ENCODE measurements at places on chromosomes 3 and 15.

DNA sequence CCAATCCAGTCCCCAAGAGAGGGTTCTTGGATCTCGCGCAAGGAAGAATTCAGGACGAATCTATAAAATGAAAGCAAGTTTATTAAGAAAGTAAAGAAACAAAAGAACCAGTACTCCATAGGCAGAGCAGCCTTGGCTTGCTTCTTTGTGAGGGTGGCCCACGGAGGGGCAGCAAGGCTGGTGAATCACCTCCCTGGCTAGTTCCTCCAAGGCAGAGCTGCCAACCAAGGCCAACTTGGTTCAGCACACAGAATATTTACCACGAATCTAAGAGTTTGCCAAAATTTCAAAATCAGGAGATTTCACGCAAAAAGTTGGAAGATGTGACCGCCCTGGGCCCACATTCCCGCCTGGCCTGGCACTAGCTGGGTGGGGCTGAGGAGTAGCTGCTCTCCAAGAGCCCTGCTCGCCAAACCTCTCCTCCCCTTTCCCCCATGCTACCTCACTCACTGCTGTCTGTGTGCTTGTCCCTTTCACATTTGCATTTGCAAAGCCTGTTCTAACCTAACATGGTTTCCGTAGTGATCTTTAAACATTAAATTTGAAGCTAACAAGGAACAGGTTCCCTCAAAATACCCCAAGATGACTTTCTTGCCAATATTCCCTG is 26.2 kb upstream of the DCUN1D1 start:
- DNase-seq = no peak

DNA sequence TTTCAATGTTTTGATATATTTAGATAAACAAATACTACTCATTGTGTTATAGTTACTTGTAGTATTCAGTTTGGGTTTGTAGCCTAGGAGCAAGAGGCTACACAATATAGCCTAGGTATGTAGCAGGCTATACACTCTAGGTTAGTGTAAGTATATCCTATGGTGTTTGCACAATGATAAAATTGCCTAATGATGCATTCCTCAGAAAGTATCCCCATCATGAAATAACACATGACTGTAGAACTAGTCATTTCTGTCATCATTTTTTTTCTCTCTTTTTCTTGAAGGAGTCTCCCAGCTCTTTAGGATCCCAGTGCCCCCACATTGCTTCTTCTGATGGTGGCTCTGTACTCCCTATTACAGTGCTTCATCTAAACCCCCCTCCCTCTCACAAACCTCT is 157.7 kb upstream of the CADPS start:
- no peak for DNase-seq

DNA sequence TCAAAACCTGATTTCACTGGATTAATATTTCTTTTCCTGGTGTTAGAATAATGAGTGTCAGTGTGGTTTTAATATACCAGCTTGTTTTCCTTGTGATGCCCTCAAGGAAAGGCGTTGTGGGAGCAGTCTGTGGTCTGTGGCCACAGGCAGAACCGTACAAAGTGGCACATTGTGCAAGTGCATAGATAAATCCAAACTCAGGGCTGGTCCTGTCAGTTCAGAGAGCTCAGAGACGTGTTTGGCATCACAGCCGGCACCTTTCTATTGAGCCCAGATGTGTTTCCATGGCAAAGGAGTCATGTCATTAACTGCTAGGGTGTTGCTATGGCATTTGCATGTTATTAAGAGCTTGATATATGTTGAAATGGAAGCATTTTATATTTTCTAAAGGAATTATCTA is 289.9 kb upstream of the RASGRP1 start:
- DNase-seq = no peak

DNA sequence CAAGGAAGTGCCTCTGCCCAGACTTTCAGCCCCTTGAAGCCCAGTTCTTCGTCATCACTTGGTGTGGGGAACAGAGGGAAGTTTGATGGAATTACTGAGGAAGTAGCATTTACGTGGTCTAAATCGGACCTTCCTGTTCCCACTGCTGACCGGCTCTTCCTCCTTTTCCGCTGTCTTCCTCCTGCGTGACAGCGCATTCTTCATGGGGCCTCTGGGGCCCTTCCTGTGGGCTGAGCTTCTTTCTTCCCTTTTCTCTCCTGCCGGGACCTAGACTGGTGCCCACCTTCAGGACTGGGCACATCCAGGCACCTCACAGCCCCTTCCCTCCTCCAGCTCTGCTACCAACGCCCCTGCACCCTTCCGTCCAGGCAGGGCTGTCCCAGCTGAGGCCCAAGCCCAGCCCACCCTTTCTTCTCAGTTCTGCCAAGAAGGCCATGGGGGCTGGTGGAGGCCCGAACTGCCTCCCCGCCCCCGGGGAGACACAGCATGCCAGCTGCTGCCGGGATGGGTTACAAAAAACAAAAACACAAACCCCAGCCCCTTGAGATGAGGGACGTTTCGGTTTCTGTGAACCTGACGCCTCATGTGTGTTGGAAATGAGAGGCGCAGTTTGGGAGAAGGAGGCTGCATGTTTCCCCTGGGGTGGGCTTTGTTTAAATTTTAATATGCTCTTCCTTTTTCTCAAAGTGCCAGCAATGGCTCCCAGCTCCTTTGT is 19.1 kb downstream of the ZNF710 start:
- no peak for DNase-seq

- DNase-seq = no peak
Measured at GRCh38 chr3:195773956-195774537, 37.7 kb downstream of the MUC4 start.

DNA sequence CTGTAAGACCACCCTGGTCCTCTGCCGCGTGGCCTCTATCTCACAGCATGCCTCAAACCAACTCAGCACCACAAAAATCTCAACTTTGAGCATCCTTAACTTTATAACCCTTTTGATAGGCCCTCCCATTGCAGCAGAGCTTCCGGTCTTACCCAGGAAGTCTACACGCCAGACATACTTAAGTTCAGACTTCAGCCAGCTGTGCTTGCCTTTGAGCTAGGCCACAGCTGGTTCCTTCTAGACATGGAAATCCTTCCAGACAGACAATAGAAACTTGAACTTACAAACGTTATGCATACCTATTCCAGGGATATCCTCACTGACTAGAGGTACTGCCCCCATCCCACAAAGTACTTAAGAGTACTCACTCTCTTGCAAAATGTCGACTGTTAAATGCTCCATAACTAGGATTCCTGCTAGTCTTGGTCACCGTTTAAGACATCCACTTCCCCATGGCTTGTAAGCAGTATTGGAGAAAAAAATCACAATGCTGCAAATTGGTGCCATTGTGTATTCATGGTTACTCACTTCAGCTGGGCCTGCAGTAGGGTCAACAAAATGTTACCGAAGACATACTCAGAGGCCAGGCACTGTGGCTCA is 183.5 kb downstream of the TBL1XR1 start:
- no peak for DNase-seq

GRCh38 chr15:77546050-77546501 is 86.6 kb downstream of the LINGO1 start:
- DNase-seq = no peak

DNA sequence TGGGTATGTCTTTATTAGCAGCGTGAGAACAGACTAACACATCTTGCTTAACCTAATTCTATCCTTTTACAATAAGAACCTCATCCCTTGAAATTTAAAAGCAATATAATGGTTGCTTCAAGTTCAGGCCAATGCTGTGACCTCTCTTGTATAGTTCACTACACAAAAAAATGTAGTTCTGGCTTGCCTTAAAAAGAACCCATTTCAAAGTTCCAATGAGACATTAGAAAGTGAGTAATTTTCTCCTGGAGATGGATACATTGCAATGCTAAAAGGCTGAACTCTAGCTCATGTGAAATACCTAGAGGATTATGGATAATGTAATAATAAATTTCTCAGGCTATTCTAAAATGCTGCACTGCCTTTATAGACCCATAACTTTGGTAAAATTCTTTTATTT is 47.8 kb downstream of the ATP13A4 start:
- no peak for DNase-seq

GRCh38 chr3:55584716-55585368 is 97.7 kb upstream of the WNT5A start:
- DNase-seq = no peak

- no peak for DNase-seq
Measured at GRCh38 chr3:143123353-143123984, 3.9 kb downstream of the CHST2 start.

GRCh38 chr3:189188466-189188865 is 16.7 kb downstream of the TPRG1 start:
- DNase-seq = no peak

DNA sequence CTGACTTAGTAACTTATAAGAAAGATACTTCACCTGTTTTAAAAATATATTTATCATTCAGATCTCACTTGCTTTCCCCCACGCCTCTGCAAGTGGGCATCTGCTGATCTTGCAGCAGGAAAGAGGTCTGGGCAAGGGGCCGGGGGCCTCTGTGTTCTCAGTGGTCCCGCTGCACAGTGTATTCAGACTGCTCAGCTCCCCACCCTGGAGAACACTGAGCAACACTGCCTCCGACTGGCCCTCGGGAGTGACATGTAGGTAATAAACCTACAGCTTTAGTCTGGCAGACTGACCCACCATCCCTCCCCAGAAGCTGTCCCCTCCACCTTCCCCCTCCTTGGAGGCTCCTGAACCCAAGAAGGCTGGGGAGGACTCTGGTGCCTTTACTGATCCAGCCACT is 43.8 kb downstream of the GABRB3 start:
- no peak for DNase-seq

DNA sequence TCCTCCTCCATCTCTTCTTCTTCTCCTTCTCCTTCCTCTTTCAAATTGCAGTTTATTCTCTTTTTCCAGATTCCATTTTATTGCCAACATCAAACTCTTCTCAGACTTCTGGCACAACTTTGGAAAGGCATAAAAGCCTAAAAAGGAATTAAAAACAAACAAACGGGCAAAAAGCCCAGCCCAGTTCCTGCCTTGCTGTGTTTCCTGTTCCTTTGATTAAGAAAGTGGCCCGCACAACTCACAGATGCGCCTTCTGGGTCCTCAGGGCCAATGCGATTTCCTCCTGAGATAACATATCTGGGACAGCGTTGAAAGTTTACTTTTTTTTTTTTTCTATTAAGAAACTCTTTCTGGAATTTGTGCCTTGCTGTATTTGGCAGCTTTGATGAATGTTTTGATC is 158.7 kb upstream of the UBE3A start:
- DNase-seq = no peak

GRCh38 chr3:123682781-123683504 is 98.1 kb upstream of the HACD2 start:
- DNase-seq = no peak

DNA sequence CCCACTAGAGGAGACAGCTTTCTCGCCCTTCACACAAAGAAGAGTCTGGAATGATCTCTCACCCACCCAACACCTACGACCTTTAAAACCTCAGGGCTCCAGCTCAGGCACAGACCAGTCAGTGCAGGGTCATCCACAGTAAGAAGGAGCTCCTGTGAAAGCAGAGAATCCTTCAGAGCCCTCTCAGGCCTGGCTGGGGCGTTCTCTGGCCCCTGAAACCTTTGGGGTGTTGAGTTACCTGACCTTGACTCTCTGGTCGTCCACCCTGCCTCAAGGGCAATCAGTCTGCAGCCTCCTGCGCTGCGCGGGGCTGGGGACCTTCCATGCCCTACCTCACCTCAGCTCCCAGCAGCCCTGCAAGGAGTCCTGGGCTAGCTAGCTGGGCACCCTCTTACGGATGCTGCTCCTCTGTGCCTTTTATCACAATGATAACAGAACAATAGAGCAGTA is 106.2 kb downstream of the ADCY5 start:
- no peak for DNase-seq

DNA sequence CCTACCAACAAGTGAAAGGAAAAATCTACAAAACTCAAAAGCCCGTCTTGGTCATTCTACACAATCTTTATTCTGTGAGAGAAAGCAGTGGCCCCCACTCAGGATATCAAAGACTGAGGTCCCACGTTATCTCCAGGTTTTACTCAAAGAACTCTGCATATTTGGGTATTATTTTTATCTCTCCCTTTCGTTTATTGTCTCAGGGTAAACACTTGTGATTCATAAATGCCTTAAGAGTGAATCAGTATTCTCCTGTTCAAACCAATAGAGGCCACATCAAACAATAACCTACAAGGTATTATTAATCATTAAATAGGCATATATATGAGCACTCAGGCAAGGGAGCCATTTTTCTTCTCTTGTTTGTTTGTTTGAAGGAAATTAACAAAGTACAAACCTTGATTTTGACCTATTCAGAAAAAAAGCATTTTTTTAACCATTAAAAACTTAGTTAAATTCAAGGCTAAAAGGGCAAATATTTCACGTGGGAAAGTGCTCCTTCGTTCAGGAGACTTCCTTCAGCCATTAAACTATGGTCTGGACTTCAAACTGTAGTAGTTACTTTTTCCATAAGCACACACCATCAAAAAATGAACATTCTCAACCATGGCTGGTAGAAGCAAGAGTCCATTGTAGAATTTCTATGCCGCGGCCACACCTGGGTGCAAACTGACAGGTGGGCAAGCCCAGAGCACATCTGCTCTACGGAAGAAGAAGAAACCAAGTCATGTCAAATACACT is 13.9 kb upstream of the HES1 start:
- DNase-seq = peak; percentile 71

DNA sequence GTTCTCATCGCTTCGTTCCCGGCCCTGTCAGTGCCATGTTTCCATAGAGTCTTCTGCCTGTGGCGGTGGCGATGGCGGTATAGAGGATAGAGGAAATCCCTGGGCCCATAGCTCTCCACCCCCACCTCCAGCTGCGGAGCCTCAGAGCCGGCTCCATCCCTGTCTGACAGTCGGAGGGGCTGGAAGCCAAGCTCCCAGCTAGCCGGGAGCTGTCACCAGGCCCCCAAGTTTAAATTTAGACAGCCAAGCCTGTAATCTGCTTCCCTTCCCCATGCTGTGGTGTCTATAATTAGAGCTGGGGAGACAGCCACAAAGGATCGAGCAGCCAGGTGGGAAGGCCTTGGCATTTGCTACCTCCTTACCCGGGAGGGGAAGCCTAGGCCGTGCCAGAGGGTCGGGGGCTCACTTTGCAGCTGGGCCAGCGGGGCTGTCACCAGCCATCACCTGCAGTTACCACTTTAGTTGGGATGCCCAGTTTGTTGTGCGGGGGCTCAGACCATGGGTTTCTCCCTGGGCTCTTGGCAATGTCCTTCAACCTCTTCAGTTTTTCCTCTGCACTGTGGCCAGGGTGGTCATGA is 56.3 kb upstream of the SEC13 start:
- no peak for DNase-seq

DNA sequence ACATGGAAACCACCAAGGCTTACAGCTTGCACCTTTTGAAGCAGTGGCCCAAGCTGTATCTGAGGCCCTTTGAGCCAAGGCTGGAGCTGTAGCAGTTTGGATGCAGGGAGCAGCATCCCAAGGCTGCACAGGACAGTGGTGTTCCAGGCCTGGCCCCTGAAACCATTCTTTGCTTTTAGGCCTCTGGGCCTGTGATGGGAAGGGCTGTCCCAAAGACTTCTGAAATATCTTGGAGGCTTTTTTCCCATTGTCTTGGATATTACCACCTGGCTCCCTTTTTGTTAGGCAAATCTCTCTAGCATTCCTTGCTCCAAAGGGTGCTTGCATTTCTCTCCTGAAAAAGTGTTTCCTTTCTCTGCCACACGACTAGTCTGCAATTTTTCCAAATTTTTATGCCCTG is 302.8 kb upstream of the MDFIC2 start:
- DNase-seq = no peak

All from kidney epithelial cell (primary cell).